ENCODE measurements at places on chromosomes 5 and 9.

DNA sequence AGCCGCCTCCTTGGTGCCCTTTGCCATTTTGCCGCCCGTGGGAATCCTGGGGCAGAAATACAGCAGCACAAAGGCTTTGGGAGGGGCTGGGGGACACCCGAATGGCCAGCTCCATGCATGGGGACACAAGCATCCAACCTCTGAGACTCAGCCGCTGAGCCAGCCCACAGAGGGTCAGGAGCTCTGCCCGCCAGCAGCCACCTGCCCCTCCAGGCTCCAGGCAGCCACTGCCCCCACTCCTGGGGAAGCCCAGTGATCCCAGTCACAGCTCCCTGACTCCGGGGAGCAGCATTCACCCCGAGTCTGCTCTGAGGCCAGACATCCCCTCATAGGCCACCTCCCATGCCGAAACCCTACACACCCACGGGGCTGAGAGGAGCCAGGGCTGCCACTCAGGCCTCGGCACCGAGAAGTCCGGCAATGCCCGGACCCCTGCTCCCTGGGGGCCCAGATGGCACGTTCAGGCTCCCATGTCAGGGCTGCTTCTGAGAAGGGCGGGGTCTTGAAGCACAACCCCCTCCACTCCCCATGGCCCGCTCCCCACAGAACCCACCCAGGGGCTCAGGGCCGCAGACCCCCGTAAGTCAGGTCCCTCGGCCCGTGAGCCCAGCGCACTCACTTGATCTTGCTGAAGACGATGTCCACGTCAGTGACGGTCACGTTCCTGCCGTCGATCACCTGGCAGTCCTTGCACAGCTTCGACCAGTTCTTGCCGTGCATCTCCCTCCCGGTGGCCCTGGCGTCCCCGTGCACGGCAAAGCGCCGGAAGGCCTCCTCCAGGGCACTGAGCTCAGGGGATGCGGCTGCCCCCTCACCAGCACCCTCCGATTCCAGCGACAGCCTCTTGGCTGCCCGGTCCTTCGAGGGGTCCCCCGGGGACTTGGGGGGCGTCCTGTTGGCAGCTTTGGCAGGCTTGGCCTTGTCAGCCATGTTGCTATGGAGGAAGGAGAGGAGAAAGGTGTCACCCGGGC, 15.7 kb downstream of the TPPP start:
- DNase-seq: no peak

DNA sequence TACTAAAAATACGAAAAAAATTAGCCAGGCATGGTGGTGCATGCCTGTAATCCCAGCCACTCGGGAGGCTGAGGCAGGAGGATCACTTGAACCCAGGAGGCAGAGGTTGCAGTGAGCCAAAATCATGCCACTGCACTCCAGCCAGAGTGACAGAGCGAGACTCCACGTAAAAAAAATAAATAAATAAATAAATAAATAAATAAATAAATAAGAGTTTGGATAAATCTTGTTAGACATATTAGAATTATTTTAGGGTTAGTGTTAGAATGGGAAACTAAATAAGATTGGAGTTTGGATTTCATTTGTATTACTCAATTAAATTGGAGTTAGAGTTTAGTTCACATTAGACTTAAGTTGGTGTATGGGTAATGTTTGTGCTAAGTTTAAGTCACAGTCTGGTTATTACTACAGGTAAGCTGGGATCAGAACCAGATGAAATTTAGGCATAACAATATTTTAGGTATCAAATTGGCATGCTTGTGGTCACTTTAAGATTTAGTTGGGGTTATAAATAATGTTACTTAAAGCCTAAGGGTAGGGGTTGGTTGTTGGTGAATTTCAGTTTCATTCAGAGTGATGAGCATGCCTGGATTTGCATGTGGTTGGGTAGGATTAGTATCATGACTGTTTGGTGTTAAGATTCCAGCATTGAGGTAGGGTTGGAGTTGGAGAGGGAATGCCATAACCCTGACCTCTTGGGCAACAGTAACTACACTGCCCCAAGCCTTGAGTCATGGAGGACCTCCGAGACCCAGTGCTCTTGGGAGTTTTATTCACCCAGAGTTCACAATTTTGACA, 3.3 kb downstream of the OR5C1 start:
- DNase-seq: no peak

DNA sequence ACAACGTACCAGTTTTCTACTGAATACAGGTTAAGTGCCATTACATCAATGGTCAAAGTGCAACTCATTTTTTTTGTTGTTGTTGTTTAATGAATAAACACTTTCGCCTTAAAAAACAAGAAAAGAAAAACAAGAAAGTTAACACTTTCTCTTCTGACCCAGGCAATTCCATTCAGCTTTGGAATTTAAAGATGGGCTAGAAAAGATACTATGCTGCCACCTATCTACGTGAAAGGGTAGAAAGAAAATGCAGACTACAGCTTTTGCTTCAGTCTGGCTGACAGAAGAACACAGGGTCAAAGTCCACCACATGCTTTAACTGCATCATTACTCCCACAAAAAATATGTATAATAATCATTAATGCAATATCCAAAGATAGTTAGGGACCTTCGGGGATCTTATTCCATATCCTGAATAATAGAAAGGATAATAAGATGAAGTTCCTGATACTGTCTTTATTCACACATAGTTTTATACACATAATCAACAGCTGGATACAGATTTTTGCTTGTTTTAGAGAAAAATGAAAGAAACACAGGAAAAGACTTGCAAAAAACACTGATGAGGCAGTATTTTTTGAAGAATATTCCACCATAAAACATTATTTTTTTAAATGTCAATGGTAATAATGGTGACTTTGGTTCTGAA, 40.4 kb downstream of the ZDHHC21 start:
- DNase-seq: peak; percentile 3

DNA sequence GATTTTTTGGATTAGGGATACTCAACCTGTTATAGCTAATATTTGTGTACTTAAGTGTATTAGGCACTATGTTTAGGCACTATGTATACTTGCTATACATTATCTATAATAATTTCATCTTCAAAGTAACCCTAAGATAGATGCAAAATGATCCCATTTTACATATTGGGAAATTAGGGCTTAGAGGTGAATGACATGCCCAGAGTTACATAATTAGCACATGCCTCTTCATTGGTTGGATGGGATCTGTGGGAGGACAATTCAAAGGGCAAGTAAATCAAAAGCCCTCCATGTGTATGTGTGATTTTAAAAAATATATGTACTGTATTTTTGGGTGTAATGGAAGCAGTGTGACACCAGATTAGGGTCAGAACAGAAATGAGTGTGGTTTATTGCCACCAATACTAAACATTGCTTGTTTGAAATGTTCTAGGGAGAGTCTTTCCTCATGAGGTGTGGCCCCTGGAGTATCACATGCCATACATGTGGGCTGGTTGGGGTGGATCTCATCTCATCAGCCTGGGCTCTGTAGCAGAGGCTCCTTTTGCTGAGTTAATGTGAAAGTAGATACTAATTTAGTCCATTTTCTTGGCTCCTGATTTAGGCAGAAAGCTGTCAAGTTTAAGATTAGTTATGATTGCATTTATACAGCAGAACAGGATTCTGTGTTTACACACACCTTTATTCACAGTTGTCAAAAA, 5.5 kb downstream of the C9orf85 start:
- DNase-seq: no peak

DNA sequence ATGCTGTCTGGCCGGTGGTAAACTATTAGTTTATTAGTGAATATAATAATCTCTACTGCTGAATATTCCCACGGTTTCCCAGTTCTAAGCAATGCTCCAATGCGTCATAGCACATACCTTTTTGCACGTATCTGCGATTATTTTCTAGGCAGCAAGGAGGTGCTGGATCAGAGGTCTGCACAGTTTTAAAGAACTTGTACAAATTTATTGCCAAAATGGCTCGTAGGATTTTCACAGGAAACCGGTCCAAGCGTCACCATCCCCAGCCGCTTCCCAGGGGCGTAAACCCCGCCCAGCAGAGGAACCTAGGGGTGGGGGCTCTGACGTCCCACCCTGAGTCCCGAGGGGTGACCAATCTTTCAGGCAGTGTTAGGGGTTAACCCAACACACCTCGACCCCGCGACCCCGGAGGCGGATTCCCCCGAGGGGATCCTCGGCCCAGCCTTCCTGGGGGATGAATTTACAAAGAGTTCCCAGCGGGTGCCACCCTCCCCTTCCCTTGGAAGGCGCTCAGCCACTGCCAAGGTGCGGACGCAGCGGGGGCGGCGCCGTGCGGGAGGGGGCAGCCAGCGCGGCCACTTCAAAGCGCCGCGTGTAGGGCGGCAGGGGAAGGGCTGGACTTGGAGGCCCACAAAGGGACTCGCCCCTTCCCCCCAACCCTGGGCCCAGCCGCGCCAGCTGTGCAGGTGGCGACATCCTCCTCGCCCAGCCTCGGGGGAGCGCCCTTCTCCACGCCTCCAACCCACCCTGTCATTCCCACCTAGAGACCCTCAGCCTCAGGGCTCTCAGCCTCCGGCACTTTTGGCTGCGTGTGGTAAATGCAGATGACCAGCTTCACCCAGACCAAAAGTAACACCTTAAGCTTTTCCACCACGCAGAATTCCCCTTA, 43.5 kb upstream of the TCF7 start:
- DNase-seq: peak; percentile 18

GRCh38 chr5:96741891-96742309, 65.8 kb downstream of the ERAP1 start:
- DNase-seq: no peak

DNA sequence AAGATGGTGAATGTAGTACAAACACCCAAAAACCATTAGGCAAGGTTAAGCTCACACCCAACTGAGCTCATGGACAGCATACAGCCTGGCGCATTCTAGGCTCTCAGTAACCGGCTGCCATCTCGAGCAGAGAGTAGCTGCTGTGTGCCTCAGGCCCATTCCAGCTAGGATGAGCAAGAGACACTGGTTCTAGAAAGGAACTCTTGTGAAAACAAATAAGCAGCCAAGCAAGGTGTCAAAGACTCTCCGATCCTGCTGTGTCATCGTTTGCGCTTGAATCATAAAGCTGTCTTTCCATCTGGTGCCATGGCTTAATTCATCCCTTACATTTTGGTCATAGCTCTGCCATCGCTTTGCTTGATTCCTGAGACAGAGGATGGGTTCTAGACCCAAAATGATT, 135.4 kb upstream of the MSX2 start:
- DNase-seq: no peak

- DNase-seq: no peak
Observed at GRCh38 chr9:11064909-11065308, 452.1 kb upstream of the PTPRD start.

GRCh38 chr9:110900917-110901316, 137.4 kb downstream of the LPAR1 start:
- peak; percentile 31 for DNase-seq

DNA sequence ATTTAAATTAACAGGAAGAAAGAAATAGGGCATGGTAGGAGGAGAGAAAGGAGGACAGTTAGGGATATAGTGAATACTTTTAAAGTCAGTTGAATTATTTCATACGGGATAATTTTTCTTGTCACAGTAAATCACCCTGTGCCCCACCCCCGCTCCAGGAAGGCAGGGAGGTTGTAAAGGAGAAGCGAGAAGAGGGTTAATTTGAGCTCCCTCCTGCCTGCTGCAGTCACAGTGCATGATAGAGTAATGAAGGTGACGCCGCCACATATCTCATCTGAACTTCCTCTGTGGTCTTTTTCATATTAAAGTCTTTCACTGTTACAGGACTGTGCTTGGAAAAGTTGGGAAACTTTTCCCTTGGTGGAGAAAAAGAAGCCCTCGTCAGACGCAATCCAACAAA, 896 bp upstream of the PCSK5 start:
- DNase-seq: no peak

- peak; percentile 29 for DNase-seq
Observed at GRCh38 chr9:22395687-22396141, 50.9 kb upstream of the DMRTA1 start.

DNA sequence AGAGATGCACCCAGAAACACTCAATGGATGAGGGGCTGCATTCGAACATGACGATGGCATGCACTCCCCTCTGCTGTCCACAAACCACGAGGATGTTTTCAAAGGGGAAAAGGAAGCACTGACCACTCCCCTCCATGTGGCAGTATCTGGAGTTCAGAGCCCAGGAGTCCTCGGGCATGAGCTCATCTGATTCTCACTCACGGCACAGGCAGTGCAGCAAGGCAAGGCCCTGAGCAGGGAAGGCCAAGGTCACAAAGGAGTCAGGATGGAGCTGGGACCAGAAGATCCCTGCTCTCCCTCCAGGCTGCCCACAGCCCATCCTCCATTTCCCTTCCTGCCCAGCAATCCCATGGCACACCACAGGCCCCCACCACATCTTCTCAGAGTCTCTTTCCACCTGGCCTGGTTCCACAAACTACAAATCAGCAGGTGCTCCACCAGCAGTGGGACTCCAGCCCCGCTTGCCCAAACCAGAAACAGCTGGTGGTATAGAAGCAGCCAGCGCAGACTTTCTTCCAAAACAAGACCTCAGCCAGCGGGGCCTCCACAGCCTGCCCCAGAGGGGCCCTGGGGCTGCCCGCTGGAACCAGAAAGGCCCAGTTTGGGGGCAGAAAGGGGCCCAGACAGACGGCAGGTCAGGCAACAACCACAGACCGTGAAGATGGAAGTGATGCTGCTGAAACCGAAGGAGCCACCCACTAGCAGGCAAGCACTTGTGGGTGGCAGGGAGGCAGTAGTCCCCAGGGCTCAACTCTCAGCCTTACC, 12.2 kb downstream of the TNIP1 start:
- DNase-seq: no peak

- no peak for DNase-seq
Observed at GRCh38 chr5:93079046-93079445, 502.0 kb downstream of the NR2F1-AS1 start.

GRCh38 chr5:22852807-22853660, at the start of gene CDH12:
CDH12 (minus strand) TSS chr5:22853344.
- peak; percentile 14 for DNase-seq

- DNase-seq: peak; percentile 52
Observed at GRCh38 chr9:109403116-109403515, 82.3 kb upstream of the EPB41L4B start.

DNA sequence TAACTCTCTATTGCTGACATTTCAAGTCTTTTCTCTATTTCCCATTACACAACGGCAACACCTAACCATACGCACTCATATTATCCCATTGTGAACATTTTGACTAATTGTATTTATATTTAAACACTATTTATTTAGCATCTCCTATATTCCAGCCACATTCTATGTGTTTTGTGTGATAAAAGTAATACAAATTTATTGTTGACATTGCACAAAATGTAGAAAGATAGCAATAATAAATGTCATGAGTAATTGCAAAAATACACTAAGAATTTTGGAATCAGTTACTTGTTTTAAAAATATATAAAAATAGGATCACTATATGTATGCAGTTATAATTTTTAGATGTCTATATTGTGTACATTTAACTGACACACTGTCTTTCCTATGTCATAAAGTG, 413.0 kb upstream of the PTPRD start:
- no peak for DNase-seq

- DNase-seq: peak; percentile 69
Observed at GRCh38 chr5:139392678-139393496, 2.0 kb downstream of the PROB1 start.

DNA sequence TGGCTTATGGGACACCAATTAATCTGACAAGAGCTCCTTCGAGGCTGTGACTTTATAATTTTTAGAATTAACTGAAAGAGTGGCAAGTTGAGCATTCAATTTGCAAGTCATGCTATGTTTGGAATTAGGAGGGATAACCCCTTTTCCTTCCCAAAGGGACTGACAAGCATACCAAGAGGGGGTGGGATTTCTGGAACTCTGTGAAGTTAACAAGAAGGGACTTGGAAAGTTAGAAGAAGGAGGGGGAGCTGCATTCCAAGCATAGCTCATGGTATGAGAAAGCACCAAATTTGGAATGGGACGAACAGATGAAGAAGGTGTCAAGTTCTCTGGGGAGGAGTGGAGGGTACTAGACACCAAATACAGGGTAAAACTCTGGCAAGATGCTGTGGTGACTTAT, 8.9 kb upstream of the PALM2AKAP2 start:
- DNase-seq: peak; percentile 99

- DNase-seq: no peak
Observed at GRCh38 chr5:122933956-122934355, 88.5 kb downstream of the SNX24 start.
